ENCODE measurements at places on chromosomes 12 and 14. TPM values are rescaled to one million over a fixed set of nuclear protein-coding genes. Genes with fewer than 3 reads are reported as not detected.

Gene MYBPC1
- not detected for total RNA-seq

Gene MYO1H
- not detected for total RNA-seq

Gene ATL1
- 9.3 TPM for total RNA-seq

Gene ACVRL1
- total RNA-seq, result 4.1 TPM

Gene TMTC1
- 14.0 TPM for total RNA-seq
